Stromal cell of bone marrow (primary cell): ENCODE measurements at places on chromosomes 5 and 9.

DNA sequence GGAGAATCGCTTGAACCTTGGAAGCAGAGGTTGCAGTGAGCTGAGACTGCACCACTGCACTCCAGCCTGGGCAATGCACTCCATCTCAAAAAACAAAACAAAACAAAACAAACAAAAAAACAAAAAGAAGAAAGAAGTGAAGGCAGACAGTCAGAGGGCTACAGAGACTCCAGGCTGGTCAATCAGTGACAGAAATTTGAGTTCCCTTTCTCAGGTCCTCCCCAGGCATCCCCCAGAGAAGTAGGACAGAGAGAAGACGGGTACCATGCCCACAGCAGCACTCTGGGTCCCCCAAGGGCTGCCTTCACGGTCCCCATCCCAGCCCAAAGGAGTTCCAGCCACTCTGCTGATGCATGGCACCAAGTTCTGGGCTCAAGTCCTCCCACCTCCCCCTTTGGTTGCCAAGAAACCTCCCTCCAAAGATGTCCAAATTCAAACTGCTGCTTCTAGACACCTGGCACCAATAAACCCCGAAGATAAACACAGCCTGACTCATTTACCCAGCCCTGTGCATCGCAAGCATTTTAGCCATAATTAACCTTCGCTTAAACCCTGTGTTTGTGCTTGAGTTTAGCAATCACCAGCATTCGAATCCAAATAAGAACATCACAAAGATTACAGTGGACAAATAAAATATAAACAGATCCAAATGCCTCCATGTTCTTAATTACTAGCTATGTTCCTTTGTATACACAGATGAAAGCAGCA lies 24.0 kb downstream of the SEMA4D start:
- DNase-seq: no peak

DNA sequence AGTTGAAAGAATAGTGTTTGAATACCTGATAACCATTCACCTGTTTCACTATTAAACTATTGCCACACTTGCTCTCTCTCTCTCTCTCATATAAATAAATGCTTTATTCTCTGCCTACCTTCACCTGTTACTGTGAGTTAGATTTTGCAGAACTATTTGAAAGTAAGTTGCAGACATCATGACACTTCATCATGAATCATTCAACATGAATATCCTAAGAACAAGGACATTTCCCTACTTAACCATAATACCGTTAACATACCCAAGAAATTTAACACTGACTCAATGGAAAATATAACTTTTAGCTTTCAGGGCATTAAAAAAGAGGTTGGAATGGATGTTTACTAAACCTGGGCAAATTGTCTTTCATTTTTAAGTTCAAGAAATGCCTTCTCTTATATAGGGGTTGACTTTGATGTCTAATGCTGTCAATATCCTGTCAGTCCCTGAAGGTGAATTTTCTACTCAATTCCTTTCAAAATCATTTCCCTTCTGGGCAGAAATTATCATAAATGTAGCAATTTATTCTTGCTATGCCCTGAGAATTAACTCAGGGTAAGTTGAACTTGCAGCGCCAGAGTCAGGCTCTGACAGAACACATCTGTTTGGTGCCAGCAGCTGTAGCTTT lies 582.6 kb upstream of the TLE4 start:
- DNase-seq: no peak

DNA sequence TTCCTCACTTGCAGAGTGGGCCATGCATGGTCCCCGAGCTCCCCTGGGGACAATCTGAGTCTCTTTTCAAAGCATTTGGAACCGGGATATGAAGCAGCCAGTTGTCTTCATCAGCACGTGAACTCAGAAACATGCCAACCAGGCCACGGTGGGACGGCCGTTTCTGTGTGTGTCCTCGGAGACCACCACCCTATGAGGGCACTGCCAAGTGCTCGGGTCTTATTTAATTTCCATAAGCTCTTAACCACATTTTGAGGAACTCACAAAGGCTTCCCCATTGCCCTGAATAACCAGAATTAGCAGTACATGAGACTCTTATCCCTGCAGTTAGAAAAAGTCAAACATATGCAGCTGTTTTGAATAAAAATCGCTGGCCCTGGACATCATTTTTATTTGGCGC lies 60.1 kb downstream of the OTULIN start:
- no peak for DNase-seq

GRCh38 chr5:72465601-72466563 lies 41.3 kb downstream of the ZNF366 start:
- peak; percentile 51 for DNase-seq

DNA sequence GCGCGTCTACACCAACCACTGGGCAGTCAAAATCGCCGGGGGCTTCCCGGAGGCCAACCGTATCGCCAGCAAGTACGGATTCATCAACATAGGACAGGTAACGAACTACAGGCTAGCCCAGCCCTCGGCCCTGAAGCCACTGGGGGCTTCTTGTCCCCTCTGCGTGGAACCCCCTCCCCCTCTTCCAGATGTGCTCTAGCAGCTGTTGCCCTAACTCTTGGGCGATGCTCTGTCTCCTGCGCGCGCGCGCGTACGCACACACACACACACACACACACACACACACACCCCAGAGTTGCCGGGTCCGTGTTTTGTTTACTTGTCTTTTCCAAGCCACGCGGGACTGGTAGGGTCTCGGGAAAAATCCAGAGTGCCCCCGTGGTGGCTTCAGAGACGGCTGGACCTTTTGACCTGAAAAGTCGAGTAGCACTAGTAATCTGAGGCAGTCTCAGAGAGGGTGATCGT lies 836 bp downstream of the PCSK5 start:
- peak; percentile 12 for DNase-seq
